ENCODE measurements at places on chromosomes 11 and 22.

GRCh38 chr11:68199295-68199987 is 13.7 kb downstream of the KMT5B start:
- no peak for DNase-seq

DNA sequence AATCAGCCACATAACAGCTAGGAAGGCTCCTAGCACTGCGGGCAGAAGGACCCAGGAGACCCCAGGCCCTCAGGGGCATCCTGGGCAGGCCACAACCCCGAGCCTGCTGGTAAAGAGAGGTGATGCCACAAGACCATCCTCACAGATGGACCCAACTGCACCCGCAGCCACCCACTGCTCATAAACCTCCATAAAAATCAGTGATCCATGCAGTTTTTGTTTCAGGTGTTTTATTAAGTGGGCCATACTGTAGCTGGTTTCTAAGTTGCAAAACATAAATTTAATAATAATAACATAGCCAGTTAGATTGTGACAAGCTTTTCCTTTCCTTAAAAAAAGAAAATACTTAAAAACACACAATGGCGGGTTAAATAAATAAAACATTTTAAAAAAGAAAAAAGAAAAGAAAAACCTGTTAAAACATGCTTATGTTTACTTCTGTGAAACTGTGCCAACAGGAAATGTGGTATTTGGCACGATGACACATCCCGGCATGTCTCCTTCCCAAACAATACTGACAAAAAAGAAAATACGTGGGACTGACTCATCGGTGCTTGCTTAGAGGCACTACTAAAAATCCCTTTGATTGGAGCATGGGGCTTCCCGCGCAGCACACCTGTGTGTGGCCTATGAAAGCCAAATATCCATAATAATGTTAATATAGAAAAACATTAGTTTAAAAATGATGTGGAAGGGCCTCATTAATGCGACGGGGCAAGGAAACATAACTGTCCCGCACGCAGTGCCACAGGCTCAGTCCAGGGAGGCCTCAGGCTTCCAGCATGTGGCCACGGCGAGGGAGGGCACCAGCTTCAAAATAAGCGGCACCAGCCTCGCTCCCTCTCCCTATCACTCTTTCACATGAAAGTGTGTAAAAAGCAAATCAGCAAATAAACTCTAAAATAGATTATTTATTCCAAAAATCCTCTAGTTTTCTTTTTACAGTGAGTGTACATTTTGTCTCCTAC is 47.5 kb upstream of the SCUBE2 start:
- no peak for DNase-seq

DNA sequence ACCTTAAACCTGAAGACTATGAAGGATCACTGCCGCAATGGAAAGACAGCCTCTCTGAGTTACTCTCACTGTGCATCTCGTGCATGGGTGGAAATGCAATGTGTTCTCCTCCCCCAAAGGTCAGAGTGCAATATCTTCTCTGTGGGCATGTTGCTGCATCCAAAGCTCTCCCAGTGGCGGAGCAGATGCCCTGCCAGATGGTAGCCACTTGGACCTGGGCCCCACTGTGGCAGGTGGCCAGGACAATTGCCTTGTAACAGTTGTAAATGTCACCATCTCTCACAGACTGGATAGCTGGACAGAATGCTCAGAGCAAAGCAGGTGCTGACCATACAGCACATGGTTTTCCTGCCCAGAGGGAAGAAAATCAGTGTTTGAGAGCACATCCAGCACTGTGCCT is 542.0 kb downstream of the FAM181B start:
- DNase-seq = no peak

DNA sequence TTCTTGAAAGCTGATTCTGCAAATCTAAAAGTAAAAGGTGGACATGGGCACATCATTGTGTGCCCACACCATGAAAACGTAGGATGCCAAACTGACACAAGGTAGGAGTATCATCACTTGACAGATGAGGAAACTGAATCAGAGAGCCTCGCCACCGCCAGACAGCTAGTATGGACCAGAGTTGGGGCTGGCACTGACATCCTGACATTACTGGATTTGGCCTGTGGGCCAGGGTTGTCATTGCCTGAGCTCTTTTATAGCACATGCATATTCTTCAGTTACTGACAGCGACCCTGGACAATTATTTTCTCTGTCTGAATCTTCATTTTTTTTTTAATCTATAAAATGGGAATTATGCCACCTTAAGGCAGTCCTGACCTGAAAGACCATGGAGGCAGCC is 16.5 kb downstream of the USP35 start:
- no peak for DNase-seq

DNA sequence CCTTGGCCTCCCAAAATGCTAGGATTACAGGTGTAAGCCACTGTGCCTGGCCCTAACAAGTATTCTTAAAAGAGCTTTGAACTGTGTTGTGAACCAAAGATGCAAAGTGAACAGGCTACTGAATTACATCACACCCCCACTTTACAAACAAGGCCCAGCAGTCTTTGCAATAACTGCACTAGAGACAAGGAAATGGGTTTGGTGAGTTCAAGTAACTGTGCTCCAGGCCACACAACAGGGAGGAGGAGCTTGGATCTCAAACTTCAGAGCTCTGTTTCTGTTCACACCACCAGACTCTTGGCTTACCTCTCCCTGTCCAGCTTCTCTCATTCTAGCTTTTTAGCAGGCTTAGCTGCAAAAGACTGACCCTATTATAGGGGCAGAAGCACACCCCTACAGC is 30.4 kb upstream of the RASL10A start:
- no peak for DNase-seq

Data from activated CD4-positive, alpha-beta T cell treated with anti-CD3 and anti-CD28 coated beads, Interleukin-2, amount 10 ng/mL, durations not matched to agents 24 days and 14 days (primary cell).